CD4-positive, alpha-beta T cell (primary cell): ENCODE measurements at places on chromosomes 2 and 18.

DNA sequence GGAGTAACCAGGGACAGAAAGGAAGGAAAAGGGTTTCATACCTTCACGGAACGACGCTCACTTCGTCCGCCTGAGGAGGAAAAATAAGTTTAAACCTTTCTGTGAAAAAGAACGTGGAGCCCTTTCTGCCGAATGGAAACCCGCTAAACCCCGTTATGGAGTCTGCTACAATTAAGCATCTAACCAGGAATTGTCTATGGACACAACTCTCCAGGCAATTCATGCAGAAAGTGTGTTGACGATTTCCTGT lies 528 bp upstream of the PPP4R3B start:
- no peak for DNase-seq

DNA sequence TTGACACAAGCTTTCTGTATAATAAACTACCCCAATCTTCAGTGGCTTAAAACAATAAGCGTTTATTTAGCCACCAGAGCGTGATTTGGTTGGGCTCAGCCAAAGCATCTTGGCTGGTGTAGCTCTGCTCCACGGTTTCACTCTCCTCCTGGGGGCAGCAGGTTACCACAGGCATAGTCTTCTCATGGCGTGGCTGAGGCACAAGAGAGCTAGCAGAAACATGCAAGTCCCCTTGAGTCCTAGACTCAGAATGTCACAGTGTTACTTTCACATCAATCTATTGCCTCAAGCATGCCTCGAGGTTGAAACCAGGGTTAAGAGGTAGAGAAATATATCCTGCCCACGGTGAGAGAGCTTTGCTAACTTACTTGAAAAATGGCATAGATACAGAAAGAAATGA lies 19.9 kb upstream of the SLC9A2 start:
- DNase-seq: no peak

- DNase-seq: no peak
These were observed 158.8 kb upstream of the WDSUB1 start for GRCh38 chr2:159445307-159445706.

DNA sequence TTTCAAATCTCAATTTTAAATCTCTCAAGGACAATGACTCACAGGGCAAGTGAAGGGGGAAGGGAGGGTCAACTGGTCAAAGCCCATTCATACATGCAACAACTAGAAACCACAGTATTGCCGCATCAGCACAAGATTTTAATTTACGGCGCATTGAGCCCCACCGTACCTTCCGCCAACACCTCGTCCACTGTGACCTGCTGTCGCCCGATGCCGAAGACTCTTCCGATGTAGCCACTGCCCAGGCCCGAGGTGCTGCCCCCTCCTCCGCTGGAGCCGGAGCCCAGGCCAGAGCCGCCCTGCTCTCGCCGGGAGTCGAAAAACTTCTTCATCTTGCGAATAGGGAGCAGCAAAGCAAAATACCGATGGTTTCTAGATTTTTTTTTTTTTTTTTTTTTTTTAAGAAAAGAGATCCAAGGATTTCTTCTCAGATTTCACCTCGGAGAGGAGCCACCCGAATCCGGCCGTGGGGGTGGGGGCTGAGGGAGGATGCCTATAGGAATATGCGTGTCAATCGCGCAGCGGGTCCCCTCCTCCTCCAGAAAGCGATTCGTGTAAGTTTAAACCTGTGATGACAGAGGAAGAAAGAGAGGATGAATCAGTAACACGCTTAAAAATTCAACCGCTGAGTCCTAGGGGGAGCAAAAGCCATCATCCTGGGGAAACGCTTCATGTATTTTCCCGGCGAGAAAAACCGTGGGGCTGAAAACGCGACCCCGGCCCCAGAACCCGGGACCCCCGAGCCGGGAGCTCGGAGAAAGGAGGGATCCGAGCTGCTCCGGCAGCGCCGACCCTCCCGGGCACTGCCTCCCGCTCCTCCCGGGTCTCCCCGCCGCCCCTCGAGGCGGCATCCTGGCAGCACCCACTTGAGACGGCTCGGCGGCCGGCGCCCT lies 584 bp downstream of the AAK1 start:
- peak; percentile 65 for DNase-seq

DNA sequence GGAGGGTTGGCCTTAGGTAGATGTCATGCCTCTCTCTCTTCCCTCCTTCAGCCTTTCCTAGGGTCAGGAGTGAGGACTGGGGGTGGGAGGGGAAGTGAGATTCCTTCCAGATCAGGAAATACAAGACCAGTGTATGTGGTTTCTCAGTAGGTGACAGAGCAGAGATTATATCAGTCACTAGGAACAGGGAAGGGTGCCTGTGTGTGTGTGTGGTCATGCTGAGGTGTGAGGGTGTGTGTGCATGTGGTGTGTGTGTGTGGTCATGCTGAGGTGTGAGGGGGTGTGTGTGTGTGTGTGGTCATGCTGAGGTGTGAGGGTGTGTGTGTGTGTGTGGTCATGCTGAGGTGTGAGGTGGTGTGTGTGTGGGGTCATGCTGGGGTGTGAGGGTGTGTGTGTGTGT lies 259.8 kb downstream of the LOXHD1 start:
- no peak for DNase-seq

GRCh38 chr2:120702801-120703200 lies 32.9 kb upstream of the GLI2 start:
- no peak for DNase-seq

DNA sequence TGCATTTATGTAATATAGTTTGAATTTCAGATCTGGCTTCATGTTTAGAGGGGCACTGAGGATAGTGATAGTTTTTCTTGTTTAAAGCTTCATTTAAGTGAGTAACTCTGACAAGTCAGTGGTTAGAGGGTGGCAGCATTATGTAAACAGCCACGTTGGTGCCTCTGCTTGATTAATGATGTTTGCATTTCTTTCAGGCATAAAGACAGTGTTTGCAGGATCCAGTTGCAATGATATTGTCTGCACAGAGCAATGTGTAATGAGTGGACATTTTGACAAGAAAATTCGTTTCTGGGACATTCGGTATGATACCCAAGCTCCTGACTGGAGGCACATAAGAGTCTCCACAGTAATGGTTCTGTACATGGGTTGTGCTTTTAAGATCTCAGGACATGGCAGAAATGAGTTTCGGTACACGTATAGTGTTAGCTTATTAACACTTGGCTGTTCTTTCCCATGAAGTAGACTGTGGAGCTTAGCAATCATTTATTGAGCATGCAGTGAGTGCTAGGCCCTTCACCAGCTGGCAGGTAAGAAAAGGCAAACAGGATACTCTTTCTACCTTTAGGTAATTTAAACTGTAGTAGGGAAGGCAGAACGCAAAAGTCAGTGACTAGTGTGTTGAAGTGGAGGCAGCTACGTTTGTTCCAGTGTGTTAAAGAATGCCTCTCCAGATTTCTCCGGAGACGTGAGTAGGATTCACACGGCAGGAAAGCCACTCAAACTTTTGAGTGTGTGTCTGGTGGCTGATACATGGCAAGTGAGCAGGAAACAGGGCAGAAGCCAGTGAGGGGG lies 17.4 kb upstream of the SAG start:
- DNase-seq: no peak

GRCh38 chr2:219916281-219916680 lies 288.9 kb downstream of the SLC4A3 start:
- DNase-seq: no peak

GRCh38 chr2:114119862-114120261 lies 230.0 kb downstream of the ACTR3 start:
- no peak for DNase-seq

GRCh38 chr2:23412556-23413155 lies 27.7 kb downstream of the KLHL29 start:
- no peak for DNase-seq

DNA sequence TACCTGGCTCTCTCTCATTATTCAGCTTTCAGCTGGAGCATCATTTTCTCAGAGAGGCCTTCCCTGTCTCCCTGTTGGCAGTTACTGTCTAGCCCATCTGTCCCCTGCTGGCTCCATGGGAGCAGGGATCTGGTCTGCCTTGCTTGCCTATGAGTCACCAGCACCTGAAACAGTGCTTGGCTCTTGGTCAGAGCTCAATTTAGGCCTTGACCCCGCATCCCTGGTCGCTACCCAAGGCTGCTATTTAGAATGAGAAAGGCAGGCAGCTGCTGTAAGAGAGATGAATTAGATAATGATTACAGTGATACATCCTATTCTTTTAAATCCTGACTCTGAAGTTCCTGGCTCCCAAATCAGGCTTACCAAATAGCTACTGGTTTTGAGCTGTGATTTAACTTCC lies 32.9 kb downstream of the KCNE4 start:
- DNase-seq: no peak

DNA sequence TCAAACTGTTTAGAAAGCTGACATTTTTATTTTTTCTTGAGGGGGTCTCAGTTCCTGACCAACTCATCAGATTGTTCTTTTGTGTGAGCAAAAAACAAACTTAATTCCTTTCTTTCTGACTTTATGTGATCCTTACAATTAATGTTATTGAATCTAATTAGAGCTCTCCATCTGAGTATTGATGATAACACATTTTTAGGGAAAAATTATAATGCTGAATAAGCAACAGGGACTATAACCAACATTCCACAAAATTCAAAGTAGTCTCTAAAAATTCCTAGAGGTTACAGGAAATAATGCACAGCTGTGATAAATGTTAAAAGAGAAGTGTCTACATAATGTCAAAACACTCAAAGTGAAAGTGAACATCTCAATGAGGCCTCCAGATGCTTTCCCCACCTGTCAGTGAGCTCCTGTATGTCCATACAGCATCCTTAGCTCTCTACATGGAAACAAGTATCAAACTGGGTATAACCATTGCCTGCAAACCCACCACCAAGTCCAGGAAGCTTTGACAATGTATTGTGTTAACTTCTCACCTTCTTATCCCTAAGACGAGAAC lies 786.0 kb upstream of the SLC39A10 start:
- no peak for DNase-seq

- DNase-seq: no peak
These were observed 403 bp downstream of the COL4A3 start for GRCh38 chr2:227164763-227165291.

- peak; percentile 11 for DNase-seq
These were observed 93.0 kb upstream of the ID2 start for GRCh38 chr2:8588831-8589191.
